Glutamatergic neuron (in vitro differentiated cells): ENCODE measurements at places on chromosomes 11 and 22.

DNA sequence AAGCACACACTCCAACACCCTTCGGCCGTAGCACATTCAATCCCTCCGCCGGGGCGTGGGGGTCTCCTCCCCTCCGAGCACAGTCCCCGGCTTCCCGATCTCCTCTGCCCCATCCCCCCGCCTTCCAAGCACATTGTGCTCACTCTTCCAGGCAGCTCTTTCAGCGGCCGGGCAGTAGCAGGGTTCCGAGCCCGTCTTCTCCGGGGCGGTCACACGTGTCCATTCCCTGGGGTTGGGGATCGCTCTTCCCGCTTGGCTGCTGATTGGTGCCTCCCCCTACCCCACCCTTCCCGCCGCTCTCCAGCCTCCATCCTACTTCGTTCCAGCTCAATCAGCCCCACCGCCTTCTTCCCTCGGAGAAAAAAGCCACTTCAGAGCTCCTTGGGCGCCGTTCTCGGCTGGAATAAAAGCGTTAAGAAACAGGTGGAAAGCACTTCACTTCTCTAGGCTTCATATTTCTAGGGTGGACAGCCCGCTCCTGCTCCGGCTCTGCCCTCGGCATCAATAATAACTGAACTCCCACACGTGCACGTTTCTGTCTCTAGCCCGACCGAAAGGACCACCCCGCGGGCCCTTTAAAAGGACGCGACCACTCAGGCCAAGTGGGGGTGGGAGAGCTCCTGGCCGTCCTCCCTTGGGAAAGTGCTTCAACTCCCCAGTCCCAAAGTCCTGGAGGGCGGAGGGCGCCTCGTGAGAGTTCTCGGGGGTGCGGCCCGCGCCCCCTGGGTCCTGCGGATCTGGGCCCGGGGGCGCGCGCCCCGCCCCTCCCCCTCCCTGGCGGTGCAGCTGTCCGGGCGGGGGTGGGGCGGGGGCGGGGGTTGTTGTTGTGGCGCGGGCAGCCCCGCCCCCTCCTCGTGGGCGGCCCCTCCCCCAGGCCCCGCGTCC lies 464 bp upstream of the CECR2 start:
- peaks cover 21% of the 10 kb centered on the region for H3K4me1 ChIP-seq
- DNase-seq, result peak; percentile 90
- no peaks in the 10 kb centered on the region for H3K36me3 ChIP-seq
- H3K4me3 ChIP-seq, result peak overlapping the region; percentile 84
- H3K27ac ChIP-seq, result peak overlapping the region; percentile 89
- peaks cover 28% of the 10 kb centered on the region for H3K27me3 ChIP-seq

- peak overlapping the region; percentile 79 for H3K27ac ChIP-seq
- no peak for DNase-seq
- peaks cover 24% of the 10 kb centered on the region for H3K4me1 ChIP-seq
These were observed 918 bp upstream of the CAPN5 start for GRCh38 chr11:77065878-77066228.

- no peak overlapping the region for H3K27ac ChIP-seq
- DNase-seq, result no peak
- no peaks in the 10 kb centered on the region for H3K36me3 ChIP-seq
These were observed 299.6 kb downstream of the KIRREL3 start for GRCh38 chr11:126700768-126701519.

GRCh38 chr11:17354601-17354991 lies 3.0 kb downstream of the NCR3LG1 start:
- no peak overlapping the region for H3K27ac ChIP-seq
- peaks cover 11% of the 10 kb centered on the region for H3K4me1 ChIP-seq
- no peaks in the 10 kb centered on the region for H3K36me3 ChIP-seq
- DNase-seq, result peak; percentile 66

DNA sequence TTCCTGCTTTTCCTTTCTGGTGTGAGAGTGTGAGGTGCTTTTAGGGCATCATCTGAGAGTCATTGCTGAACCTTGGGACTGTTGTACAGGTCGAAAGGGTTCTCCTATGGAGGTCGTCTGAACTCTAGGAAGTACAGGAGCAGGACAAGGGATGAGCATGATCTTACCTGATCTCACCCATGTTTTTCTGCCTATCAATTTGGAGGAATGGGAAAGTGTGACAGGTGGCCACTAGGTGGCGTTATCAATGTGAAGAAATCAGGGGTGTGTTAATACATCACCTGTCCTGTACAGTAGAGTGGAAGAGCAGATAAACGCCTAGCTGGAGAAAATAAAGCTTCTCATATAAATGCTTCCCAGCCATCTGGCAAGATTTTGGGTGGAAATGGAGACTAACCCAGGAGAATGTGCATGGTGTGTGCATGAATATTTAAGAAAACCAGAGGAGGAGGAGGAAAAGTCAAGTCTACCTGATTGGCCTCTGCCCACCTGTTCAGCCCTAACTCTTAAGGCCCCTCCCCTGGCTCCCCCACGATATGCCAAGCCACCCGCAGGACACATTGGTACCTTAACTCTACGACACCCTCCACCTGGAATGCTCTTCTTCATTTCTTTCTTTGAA lies 72.0 kb upstream of the NARS2 start:
- H3K4me3 ChIP-seq, result no peak overlapping the region
- H3K27me3 ChIP-seq, result no peaks in the 10 kb centered on the region
- no peaks in the 10 kb centered on the region for H3K36me3 ChIP-seq
- DNase-seq, result peak; percentile 54

- DNase-seq, result no peak
- H3K27ac ChIP-seq, result peak overlapping the region; percentile 83
- H3K4me3 ChIP-seq, result peak overlapping the region; percentile 95
These were observed 1.2 kb downstream of the DGCR2 start for GRCh38 chr22:19120829-19121630.

DNA sequence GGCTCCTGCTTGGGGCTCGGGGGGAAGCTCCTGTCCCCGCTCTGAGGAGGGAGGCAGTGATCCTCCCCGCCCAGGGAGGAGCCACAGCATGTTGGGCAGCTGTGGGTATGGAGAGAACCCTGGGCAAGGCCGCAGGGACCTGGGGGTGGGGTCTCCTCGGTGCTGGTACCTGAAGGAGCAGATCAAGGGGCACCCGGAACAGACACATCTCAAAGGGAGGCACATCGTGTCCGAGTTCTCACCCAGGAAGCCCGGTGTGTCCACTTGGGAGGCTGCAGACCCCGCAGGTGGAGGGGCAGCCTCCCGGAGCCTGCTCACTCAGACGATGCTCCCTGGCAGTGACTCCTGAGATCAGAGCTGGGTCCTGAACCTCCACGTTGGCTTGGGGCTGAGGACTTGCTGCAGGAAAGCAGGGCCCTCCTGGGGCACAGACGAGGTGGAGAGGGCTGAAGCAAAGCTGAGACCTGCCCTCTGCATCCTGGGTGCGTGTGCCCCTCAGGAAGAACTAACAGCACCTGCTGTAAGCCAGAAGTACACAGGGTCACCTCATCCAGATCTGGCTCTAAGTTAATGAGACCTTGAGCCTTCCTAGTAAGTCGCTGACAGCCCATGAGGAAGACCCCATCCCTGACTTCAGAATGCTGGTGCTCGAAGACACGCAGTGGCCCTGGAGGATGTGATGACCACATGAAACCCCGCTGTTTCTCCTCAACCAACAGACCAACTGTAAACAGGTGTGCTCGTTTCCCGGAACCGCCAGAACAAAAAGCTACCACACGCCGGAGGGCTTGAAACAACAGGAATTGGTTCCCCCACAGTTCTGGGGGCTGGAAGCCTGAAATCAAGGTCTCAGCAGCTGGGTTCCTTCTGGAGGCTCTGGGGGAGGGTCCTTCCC lies 5.9 kb upstream of the OSBPL5 start:
- no peak overlapping the region for H3K4me3 ChIP-seq
- H3K27ac ChIP-seq, result no peak overlapping the region
- DNase-seq, result peak; percentile 15
- peaks cover 7% of the 10 kb centered on the region for H3K27me3 ChIP-seq
- H3K4me1 ChIP-seq, result peaks cover 18% of the 10 kb centered on the region

- no peaks in the 10 kb centered on the region for H3K36me3 ChIP-seq
- peaks cover 14% of the 10 kb centered on the region for H3K27me3 ChIP-seq
- H3K4me3 ChIP-seq, result no peak overlapping the region
- DNase-seq, result no peak
- peaks cover 4% of the 10 kb centered on the region for H3K4me1 ChIP-seq
These were observed 6.9 kb downstream of the MUC6 start for GRCh38 chr11:1029654-1030053.

GRCh38 chr11:91698845-91699244 lies 525.8 kb upstream of the FAT3 start:
- no peak overlapping the region for H3K4me3 ChIP-seq
- H3K4me1 ChIP-seq, result peaks cover 11% of the 10 kb centered on the region
- H3K36me3 ChIP-seq, result no peaks in the 10 kb centered on the region
- H3K27me3 ChIP-seq, result no peaks in the 10 kb centered on the region
- no peak overlapping the region for H3K27ac ChIP-seq
- DNase-seq, result no peak

DNA sequence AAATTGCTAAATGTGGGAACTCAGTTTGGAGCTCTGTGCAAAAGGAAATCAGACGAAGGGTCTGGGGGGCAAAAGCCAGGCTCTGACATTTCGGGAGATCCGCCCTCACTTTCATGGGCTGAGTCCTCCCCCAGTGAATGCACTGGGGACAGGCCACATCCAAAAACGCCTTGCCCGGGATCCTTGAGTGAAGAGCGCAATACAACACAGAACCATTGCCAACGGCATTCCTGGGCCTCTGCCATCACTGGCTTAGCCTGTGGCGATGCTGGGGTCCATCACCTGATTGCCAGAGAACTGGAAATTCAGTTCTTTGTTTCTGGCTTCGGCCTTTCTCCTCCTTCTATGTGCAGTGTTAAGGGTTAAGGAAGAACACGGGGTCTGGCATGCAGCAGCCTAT lies 297.9 kb downstream of the SHANK2 start:
- H3K27me3 ChIP-seq, result no peaks in the 10 kb centered on the region
- no peak for DNase-seq
- H3K4me3 ChIP-seq, result no peak overlapping the region
- no peaks in the 10 kb centered on the region for H3K36me3 ChIP-seq
- H3K27ac ChIP-seq, result no peak overlapping the region

GRCh38 chr11:35118906-35119305 lies 20.1 kb upstream of the CD44 start:
- H3K36me3 ChIP-seq, result no peaks in the 10 kb centered on the region
- H3K4me1 ChIP-seq, result no peaks in the 10 kb centered on the region
- H3K27me3 ChIP-seq, result peaks cover 2% of the 10 kb centered on the region
- DNase-seq, result no peak

GRCh38 chr22:38135133-38135706 lies 24.7 kb upstream of the BAIAP2L2 start:
- no peak for DNase-seq
- peaks cover 18% of the 10 kb centered on the region for H3K36me3 ChIP-seq
- H3K4me1 ChIP-seq, result no peaks in the 10 kb centered on the region
- no peaks in the 10 kb centered on the region for H3K27me3 ChIP-seq

DNA sequence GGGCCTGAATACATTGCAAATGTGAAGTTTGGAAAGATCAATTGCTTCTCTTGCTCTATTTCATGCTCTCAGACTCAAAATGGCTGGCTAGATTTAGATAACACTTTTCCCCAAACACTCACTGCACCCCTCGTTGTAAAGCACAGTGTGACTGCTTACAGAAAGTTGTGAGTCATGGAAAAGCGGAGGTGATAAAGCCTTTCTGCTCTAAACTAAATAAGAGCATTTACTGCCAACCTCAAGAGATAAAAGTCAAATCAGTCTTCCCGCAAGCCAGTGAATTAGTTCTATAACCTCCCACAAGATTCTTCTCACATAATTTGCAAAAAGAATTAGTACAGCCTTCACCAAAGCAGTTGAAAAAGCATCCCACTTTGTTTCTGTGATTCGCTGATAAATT lies 168.7 kb downstream of the WT1 start:
- peaks cover 2% of the 10 kb centered on the region for H3K27me3 ChIP-seq
- peaks cover 9% of the 10 kb centered on the region for H3K4me1 ChIP-seq

GRCh38 chr11:111299101-111300026 lies 1.0 kb downstream of the POU2AF3 start:
- H3K4me3 ChIP-seq, result peak overlapping the region; percentile 57
- no peaks in the 10 kb centered on the region for H3K36me3 ChIP-seq
- no peak overlapping the region for H3K27ac ChIP-seq
- peaks cover 11% of the 10 kb centered on the region for H3K4me1 ChIP-seq

- H3K27me3 ChIP-seq, result peaks cover 5% of the 10 kb centered on the region
- no peak overlapping the region for H3K27ac ChIP-seq
These were observed 14.0 kb downstream of the VPS37C start for GRCh38 chr11:61147271-61147670.

DNA sequence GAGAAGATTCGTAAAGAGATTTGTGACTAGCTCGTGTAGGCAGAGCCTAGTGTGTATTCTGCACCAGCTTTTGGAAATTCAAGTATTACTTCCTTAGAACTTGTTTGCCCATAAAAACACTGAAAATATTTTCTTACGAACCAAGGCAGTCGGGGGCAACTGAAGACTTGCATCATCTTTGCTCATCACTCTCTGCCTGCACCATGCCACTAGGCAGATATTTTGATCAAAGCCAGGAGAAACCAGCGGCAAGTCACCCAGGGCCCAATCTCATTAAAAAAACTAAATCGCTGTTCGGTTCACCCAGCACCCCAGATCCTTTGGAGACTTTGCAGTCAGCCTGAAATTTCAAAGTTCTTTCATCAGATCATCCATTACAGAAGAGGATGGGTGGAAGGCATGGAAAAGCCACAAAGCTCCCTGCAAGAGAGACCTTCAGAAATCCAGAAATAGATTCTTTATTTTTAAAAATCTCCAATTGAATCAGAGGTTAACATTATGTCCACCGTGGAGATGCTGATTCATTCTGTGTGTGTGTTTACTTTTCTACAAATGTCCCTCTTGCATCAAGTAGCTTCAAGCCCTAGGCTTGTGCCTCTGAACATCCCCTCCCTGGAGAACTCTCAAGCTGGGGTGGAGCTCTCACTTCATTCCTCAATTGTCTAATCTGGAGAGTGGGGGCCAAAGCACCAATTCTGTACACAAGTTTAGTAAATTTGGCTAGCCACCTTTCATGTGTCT lies 78.4 kb downstream of the ETS1 start:
- no peak overlapping the region for H3K27ac ChIP-seq
- H3K4me1 ChIP-seq, result peaks cover 9% of the 10 kb centered on the region
- H3K4me3 ChIP-seq, result no peak overlapping the region
- DNase-seq, result no peak
- peaks cover 7% of the 10 kb centered on the region for H3K27me3 ChIP-seq

DNA sequence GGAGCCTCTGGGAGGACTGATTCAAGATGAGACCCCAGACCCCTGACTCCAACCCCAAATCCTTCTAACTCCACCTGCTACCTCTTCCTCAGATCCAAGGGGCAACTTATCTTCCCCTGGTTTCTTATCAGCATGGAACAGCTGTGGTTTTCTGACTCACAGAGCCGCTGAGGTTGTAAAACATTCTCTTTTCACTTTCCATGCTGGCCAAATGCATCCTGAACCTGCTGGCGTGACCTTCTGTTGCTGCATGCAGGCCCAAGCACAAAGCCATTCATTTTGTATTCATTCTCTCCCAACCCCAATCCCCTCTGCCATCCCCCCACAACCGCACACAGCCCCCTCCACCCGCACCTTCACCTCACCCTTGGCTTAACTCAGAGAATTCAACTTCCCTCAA lies 70.3 kb downstream of the SEZ6L start:
- peaks cover 2% of the 10 kb centered on the region for H3K4me1 ChIP-seq
- H3K27me3 ChIP-seq, result peaks cover 5% of the 10 kb centered on the region
- no peak overlapping the region for H3K4me3 ChIP-seq
- H3K36me3 ChIP-seq, result peaks cover 8% of the 10 kb centered on the region
- DNase-seq, result no peak
